ENCODE measurements at places on chromosomes 1 and 21. TPM values are rescaled to one million over a fixed set of nuclear protein-coding genes. Genes with fewer than 3 reads are reported as not detected.

Gene PLA2G2C
- 0.05 TPM for polyA plus RNA-seq

Gene DNAH14
- 5.8 TPM for polyA plus RNA-seq

Gene RGS13
- polyA plus RNA-seq, result 0.71 TPM

Gene SLAMF9
- polyA plus RNA-seq, result not detected

Gene BMP8B
- polyA plus RNA-seq, result 1.3 TPM

Gene LCE3D
- polyA plus RNA-seq, result not detected

Gene TRIM46
- polyA plus RNA-seq, result 0.46 TPM

Gene FNDC5
- 194 TPM for polyA plus RNA-seq

Gene TMEM59
- polyA plus RNA-seq, result 137 TPM

Gene TBX19
- 1.3 TPM for polyA plus RNA-seq

DNA sequence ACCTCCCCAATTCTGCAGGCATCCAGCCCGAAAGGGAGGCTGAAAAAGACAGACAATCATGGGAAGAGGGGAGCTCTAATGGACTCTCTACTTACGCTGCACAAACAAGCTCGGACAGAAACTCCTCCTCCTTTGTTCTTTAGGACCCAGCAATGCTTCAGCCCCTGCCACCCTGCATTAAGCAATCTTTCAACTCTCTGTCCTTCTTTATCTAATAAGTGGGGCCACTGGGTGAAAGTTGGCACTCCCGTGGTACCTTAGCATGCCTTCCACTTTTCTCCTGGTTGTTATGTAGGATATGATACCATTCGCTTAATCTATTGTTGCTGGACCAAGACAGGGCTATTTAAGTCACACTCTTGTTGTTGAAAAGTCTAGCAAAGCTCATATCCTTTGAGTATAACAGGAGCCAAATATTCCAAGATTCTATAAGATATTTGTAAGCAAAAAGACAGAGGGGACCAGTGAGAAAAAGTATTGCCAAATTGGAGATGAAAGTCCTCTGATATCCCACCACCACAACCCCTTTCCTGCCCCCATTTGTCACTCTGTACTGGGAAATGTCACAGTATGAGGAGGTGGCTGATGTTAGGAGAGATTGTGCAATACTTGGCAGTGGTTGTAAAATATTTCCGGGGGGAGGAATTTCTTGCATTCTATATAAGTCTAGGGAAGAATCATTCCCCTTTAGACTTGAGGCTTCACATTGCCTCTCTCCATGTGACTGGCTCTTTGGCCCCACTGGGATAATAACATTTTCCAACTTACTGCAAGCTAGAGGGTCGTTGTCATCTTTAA, 137.3 kb upstream of the GJB5 start:
- DNase-seq, result no peak

- DNase-seq, result no peak
Observed at GRCh38 chr1:36905941-36906340, 128.4 kb downstream of the GRIK3 start.

- no peak for DNase-seq
Observed at GRCh38 chr1:93275634-93276295, 69.9 kb upstream of the DR1 start.

- DNase-seq, result no peak
Observed at GRCh38 chr1:226107471-226108460, 45.2 kb downstream of the H3-3A start.

- no peak for DNase-seq
Observed at GRCh38 chr1:241447031-241447644, 72.4 kb downstream of the FH start.

GRCh38 chr1:58769809-58770320, 14.0 kb downstream of the JUN start:
- DNase-seq, result no peak

DNA sequence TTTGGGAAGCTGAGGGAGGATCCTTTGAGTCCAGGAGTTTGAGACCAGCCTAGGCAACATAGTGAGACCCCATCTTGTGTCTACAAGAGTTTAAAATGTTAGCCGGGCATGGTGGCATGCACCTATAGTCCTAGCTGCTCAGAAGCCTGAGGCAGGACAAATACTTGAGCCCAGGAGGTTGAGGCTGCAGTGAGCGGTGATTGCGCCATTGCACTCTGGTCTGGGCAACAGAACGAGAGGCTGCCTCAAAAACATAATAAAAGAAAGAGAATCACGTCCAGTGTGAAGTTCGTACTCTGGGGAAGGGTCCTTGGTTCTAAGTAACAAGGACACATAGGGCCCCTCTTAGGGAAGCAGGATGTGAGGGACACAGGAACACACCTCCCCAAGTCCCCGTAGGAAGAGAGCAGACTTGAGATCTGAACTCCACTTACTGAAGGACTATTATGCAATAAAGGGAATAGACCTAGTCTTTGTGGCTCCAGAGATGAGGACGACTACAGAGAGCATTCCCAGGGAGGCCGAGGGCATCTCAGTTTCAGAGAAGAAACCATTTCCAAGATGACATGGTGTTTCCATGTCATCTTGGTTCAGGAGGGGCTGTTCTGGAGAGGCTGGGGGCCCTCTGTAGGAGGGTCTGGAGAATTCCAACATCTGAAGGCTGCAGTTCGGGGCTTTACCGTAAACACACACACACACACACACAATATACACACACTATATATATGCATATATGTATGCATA, 10.8 kb upstream of the ENO1 start:
- no peak for DNase-seq

GRCh38 chr1:44720281-44720680, 10.7 kb downstream of the RNU5D-1 start:
- DNase-seq, result no peak

- no peak for DNase-seq
Observed at GRCh38 chr1:19557609-19558051, 72.3 kb upstream of the CAPZB start.

- DNase-seq, result no peak
Observed at GRCh38 chr1:172343240-172344160, 77.0 kb upstream of the C1orf105 start.

- peak; percentile 13 for DNase-seq
Observed at GRCh38 chr1:28855469-28855951, 43.5 kb downstream of the OPRD1 start.

DNA sequence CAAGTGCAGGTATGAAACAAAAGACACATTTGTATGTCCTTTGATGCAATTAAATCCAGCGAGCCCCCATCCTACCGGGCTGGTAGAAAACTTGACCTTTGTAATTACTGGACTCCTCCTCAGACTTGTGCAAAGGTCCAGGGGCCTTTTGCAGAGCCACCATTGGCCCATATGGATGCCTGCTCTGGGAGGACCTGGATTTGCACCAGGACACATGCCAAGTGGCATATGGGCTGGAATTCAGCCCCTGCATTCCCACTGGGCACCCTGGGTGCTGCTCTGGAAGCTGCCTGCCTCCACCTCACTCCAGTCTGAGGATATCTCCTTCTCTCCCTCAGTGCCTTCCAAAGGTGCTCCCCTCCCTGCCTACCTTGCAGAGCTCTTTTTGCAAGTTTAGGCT, 36.0 kb downstream of the LACTBL1 start:
- no peak for DNase-seq

DNA sequence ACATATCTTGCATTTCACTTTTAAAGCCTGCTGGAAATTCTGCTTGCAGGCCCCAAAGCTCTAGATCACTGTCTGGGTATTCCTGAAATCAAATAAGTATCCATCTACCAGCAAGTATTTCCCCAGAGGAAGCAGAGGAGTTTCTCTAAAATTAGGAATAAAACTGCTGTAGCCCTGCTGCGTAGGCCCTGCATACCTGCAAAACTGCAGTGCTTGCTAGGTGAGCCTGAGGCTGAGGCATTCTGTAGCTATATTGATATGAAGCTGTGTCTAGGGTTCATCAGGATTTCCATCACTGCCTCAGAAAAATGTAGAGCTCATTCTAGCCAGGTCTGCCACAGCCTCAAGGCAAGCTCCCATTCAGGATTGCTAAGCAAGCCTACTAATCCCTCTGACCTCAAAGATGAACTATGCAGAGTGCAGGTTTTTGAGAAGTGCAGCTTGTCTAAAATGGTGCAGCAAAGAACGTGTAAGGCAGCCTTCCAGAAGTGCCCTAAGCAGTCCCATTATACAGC, 28.7 kb downstream of the NPHS2 start:
- DNase-seq, result no peak

DNA sequence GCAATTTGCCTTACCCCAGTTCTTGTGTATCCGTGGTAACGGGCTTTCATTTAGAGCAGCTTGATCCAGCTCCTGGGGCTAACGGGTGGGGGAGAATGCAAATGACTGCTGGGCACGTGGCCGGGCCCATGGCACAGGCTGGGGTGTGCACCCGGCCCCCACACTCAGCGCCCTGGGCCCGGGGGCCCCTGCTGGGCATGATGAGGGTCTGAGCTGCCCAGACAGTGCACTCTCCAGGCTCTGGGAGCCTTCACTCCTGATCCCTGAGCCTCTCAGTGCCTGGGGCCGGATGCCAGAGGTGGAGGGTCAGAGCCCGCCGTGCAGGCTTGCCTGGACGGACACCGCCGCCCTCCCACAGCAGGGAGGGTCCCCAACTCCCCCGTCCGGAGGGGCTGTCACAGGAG, 20.1 kb upstream of the PEX10 start:
- no peak for DNase-seq

GRCh38 chr1:111140680-111140967, 601 bp downstream of the CEPT1 start:
- DNase-seq, result no peak

DNA sequence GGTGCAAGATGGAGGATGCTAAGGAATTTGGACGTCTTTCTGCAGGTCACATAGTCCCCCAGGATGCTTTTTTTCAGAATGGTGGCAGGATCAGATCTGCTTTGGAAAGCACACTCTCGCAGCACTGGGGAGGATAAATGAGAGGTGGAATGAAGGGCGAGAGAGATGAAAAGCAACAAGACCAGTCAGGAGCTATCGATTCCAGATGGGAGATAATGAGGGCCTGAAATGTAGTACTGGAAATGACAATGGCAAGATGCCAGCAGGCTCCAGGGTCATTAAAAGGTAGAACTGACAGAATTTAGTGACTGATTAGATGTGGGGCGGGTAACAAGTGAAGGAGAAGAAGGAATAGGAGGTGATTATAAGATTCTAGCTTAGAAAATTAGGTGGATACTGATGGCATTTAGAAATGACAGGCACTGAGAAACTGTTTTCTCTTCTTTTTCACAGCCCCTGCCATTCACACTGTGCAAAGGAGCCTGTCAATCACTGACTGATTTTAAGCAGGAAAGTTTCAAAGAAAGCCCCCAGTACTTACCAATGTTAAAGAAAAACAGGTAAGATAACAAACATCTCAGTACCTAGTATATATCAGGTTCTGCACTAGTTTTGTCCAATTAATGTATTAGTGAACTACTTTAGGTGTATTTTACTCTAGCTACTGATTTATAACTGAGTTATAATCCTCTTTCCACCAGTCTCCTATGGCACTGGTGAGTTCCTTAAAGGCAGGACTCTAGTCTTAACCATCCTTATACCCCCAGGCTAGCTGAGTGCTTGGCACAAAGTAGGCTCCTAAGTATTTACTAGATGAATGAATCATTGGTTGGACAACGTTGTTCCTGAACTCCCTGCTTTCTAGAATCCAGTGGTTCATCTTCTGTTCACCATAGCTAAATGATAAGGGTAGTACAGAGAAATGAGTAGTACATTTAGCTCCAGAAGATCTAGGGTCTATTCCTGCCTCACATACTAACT, 9.2 kb downstream of the PIGM start:
- DNase-seq, result no peak

DNA sequence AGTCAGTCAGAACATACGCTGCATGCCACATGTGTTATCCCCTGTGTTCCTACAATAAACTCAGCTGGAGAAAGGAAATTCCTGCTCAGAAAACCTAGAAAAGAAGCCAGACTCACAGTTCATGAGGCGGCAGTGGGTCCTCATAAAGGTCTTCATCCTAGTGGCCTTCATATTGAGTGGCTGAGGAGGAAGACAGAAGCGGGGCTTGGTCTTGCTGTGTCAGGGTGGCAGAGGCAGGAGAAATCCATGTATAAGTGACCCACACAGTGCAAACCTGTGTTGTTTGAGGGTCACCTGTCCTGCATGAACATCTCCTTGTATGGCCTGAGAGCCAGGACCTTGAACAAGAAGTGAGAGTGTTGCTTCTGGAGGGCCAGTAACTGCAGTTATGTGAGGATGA, 4.0 kb upstream of the WNT3A start:
- DNase-seq, result no peak

DNA sequence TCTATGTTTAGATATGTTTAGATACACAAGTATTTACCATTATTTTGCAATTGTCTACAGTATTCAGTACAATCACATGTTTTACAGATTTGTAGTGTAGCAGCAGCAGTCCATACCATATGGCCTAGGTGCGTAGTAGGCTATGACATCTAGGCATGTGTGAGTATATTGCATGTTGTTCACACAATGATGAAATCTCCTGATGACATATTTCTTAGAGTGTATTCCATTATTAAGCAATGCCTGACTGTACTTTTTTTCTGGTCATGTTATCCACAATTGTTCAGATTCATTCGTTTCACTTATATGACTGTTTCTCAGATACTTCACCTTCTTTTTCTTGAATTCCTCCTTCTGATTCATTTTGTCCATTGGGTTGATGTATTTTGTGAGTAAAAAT, 9.9 kb upstream of the BACE2 start:
- no peak for DNase-seq

- DNase-seq, result no peak
Observed at GRCh38 chr1:111487133-111487532, 13.3 kb downstream of the C1orf162 start.

DNA sequence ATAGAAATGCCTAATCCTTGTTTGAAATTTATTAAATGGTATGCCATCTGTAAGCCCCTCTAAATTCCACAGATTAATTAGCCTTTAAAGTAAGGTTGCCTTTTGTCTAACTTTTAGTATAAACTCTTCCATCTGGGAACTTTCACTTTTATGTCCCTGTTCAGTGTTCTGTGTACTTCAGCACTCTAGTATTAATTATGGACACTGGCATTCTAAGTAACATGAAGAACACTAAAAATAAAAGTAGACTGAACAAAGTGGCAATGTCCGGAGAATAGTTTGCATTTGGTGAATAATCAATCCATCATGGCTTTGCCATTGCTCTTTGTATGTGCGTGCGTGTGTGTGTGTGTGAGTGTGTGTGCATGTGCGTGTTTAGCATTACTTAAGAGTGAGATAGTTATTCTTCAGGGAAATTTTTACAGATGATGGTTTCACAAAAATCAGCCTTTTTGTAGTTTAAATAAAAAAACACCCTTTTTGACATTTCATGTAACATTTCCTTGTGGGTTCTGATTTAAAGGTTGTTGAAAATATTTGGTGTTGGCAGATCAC, 51.1 kb downstream of the ATF6 start:
- DNase-seq, result no peak
